NCI-H1436 (cell line): ENCODE measurements at places on chromosomes 7 and 10.

DNA sequence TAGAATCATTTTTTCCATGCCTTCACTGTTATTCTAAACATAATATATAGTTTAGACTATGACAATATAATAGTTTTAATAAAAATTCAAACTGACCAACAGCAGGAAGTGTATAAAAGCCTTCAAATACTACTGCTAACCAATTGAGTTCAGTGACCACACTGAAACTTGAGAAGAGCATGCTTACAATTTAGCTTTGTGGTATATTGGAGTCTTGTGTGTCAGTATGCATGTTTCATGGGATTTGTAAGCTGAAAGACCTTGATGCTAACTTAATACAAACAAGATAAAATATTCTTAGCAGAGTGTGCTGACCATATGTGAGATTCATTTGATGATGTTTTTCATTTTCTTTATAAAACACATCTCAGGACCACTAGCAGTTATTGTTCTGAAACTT, 395.5 kb downstream of the SUGCT start:
- no peak for DNase-seq

DNA sequence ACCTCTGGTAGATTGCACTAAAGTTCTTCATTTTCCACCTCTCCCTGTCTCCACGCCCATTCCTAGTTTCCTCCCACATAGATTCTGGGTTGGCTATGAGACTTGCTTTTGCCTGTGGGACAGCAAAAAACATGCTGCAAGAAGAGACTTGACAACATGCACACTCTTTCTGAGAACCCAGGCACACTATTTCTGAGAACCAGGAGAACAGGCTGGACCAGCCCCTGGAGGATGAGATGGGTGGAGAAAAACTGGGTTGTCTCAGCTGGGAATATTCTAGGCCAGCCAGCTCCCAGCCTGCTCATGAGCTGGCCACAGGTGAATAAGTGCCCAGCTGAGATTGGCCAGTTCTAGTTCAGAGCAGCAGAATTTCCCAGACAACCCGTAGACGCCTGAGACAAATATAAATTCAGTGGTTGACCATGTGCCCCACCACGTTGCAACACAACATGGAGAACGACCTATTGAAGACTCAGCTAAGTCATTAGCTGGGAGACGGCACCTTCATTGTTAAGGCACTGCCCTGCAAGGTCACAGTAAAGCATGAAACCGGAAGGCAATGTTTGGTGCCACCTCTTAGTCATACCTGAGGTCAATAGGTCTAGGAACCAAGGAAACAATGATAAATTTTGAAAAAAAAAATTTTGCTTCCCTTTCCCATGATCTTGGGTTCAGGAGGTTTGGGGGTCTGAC, 92.7 kb upstream of the AKR1E2 start:
- no peak for DNase-seq

DNA sequence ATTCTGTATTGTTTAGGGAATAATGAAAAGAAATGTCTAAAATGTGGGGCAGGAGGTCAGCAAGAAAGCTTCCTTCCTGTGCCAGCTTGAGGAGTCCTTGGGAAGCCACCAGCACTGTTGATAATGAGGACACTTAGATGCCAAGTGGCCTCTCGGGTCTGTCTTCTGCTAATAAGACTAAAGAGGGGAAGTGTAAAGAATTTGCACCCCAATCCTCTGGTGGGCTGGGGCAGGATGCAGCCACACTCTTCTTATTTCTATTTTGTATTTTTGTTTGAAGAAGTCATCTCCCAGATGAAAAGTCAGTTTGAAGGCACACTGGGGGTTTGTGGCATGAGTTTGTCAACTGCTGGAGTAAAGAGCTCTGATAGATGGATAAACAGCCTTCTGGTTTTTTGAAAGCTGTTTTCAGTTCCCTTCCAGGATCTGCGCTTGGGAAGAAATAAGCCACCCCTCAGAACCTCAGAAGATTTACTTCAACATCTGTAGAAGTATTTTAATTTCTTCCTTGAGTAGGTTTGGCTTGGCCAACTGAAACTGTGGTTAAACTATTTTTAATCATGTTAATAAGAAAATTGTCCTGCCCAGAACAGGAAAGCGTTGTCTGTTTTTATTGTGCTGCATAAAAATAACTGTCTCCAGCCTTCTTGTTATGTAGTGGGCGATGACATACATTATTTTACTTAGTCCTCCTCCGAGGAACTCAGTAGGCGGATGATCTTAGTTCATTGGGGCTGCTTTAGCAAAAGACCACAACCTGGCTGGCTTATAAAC, 128.8 kb upstream of the GPR26 start:
- DNase-seq = no peak

DNA sequence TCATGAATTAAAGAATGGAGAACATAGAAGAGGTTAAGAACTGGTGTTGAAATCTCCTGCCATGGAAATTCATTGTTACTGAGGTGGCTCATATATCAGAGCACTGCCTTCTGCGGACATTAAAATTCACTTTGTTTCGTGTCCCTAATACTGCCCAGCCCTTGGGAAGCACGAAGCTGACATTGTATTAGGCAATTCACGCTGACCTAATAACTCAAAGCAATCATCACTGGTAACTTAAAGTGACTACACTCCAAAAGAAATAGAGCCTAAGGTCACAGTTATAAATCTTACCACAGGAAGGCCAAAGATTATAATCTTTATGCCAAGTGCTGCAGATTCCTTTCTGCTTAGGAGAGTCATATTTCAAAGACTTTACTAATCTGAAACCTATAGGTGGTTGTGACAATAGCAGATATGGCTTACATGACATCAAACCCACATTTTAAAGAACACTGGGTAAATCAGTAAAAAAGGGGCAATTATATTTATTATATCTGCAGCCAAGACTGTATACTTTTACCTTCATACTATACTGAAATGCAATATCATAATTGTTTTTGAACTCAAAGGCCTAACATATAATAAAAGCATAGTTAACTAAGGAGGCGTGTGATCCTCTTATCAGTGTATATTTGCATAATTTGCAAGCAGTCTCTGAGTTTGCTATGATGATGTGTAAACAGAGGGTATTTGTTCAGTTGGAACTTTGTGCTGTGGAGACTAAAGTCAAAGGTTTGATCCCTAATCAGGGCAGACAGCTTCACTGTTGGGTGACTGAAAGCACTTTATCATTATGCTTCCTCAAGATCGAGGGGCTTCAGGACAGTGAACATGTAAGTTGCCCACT, 51.9 kb upstream of the CAPZA2 start:
- no peak for DNase-seq

DNA sequence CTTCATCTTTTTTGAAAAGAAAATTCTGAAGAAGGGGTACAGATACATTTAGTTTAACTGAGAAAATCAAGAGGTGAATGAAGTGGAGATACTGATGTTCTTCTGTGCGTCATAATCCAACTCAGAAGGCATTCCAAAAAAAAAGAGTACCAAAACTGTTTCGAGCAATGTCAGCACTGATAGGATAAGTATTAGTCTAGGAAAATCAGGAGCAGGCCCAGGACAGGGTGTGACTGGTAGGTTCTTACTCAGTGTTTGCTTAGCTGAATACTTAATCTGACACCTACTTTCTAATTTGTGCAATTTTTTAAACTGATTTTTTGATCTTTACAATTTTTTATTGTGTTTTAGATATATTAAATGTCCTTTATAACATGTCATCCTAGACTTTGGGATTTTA, 4.3 kb downstream of the BZW2 start:
- DNase-seq = no peak

GRCh38 chr7:121689749-121690148, 183.2 kb upstream of the PTPRZ1 start:
- DNase-seq = no peak

DNA sequence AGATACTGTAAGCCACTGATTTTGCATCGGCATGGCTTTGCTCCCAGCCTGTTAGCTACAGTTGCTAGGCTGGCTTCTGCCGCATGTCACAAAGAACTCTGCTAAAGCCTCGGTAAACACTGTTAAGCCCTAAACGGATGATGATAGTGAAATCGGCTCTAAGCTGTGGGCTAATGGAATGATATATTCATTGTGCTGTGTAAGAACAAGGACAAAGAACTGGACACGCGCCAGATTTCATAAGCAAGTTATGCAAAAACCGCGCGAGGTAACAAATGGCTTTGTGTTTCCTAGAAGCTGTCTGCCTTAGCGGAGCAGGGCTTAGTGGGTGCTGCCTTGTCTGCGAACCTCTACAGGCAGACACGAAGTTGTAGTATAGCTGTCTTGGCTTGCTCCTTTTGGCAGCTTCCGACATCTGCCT, 331.3 kb upstream of the COBL start:
- no peak for DNase-seq

GRCh38 chr7:159108941-159109652, 35.6 kb downstream of the VIPR2 start:
- DNase-seq = no peak

DNA sequence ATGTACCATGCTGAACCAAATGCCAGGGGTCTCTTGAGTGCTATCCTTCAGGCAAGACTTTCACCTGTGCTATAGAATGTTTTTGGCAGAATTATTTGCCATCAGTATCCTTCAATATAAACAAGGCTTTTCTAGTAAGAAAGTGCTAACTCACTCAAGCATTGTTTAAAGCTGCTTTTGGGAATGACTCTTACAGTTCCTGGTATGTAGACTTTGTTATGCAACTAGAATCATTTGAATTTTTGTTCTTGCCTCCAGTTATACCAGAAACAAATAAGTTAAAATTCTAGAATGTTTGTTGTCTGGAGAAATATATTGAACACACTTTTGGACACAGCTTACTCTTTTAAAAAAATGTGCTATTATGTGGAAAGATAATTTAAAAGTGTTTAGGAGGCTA, 39.5 kb upstream of the RTKN2 start:
- no peak for DNase-seq
